ENCODE measurements at places on chromosomes 1 and 21.

DNA sequence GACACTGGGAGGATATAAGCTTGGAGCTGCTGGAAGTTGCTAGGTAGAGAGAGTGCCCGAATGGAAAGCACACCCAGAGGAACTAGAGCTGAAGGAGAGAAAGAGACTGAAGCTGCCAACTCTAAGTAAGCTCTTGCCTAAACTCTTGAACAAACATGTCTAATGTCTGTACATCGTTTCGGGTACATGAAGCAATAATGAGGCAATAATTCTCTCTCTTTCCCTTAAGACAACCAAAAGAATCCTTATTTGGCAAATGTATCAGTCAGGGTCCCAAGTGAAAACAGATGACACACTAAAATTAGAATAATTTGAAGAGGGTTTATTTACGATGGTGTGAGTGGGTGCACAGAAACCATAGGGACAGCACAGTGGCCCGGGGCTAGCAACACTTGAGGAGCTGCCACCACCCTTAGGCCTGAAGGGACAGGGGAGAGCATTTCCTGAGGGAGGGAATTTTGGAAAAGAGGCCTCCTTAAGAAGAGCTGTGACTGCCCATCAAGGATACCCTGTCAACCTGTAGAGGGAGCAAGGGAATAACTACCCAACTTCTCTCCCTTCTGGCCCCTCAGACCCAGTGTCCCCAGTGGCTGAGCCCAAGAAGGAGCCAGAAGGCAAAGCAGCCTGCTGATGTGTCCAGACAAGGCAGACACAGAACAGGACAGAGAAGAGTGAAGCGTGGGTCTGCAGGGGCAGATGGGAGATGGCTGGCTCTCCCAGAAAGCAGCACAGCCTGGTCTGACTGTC, 36.1 kb upstream of the KHDRBS1 start:
- no peaks in the 10 kb centered on the region for H3K36me3 ChIP-seq
- no peak overlapping the region for H3K4me3 ChIP-seq

- no peak overlapping the region for H3K4me3 ChIP-seq
- no peaks in the 10 kb centered on the region for H3K36me3 ChIP-seq
- no peaks in the 10 kb centered on the region for H3K4me1 ChIP-seq
- no peak overlapping the region for H3K27ac ChIP-seq
- no peak for ATAC-seq
Measured at GRCh38 chr1:206516728-206516990, 9.3 kb downstream of the RASSF5 start.

DNA sequence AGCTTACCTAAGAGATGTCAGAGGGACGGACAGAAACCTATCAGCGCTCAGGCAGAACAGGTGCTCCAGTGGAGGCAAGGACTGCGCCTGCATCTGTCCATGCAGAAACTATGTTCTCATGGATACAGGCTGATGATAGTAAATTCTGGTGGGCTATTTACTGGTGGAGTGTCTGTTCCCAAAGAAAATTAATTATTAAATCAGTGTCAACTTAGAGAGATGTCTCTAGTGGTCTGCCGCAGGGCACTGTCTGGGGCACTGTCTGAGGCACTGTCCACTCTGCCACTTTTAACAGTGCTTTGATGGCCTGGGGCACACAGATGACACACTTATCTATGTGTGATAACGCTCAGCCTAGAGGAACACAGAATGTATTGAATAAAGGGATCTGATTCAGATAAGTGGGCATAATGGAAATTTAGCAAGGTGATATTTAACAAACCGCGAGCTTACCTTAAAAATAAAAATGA, 148.1 kb downstream of the RGS7 start:
- H3K4me3 ChIP-seq, result no peak overlapping the region
- ATAC-seq, result no peak
- no peaks in the 10 kb centered on the region for H3K4me1 ChIP-seq
- no peaks in the 10 kb centered on the region for H3K36me3 ChIP-seq

DNA sequence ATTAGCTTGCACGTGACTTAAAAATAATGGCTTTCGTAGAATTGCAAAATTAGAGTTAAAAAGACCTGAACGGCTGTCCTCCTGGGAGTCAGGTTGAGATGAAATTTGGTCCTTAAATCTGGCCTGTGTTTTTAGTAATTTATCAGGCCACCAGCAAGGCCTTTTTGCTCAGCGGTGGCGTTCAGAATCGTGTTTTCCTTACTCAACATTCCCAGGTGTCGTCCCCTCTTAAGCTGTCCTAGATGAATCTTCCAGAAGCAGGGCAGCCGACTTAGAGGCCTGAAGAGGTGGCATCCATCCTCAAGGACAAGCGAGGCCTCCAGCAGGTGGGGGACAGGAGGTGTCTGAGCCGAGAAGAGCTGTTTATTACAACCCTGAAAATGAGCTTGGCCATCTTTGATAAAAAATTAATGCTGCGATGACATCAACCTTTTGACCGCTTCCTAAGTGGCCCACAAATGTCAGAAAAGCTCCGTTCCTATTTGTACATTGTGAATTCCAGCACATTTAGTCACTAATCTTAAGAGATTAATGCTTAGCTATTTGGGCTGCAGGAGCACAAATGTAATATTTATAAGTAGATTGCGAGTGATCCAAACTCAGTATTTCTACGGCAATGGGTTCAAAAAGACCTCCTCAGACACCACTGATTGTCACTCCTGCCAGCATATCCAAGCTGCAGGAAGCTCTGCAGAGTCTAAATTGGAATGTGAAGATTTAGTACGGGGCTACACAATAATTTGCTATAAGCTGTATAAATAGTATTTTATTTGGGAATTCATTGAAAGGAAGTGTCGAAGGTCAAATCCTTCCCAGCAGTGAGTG, 344.1 kb upstream of the VAMP3 start:
- peaks cover 3% of the 10 kb centered on the region for H3K27me3 ChIP-seq
- ATAC-seq, result no peak
- H3K4me3 ChIP-seq, result no peak overlapping the region
- no peak overlapping the region for H3K27ac ChIP-seq
- no peaks in the 10 kb centered on the region for H3K4me1 ChIP-seq

GRCh38 chr1:184854036-184854435, 99.4 kb upstream of the EDEM3 start:
- ATAC-seq, result no peak
- H3K4me1 ChIP-seq, result peaks cover 12% of the 10 kb centered on the region
- no peaks in the 10 kb centered on the region for H3K27me3 ChIP-seq
- H3K27ac ChIP-seq, result no peak overlapping the region
- H3K36me3 ChIP-seq, result peaks cover 13% of the 10 kb centered on the region

DNA sequence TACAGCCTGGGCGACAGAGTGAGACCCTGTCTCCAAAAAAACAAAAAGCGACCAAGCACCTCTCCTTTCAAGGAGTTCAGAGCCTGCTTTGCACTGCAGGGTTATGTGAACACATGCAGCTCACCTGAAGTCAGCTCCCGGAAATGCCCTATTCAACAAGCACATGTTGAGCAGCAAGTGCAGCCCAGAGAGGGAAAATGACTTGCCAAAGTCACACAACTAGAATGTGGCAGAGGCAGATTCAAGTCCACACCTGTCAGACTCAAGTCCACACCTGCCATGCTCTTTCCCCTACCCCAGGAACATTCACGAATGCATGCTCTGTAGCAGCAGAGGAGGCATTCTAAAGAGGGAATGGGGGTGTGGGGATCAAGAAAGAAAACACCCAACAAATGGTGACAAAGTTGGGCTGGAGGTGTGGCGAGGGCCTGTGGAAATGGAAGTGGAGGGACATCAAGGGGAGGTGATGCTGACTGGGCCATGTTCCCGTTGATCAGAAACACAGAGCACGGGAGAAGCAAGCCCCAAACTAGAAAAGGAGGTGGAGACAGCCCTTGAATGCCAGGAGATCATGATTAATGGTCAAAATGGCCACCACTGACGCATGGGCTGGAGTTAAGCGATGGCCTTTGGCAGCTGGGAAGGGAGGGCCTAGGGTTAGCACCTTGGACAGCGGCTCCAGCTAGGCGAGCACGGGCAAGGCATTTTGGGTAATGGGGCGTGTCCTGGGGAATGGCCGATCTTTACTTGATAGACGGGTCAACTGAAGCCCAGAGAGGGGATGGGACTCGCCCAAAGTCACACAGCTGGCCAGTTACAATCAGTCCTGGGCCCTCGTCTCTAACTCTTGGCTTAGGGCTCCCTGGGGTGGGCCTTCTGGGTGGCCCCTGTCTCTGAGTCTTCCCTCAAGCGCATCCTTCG, 21.5 kb downstream of the RAP1GAP start:
- H3K4me1 ChIP-seq, result peaks cover 10% of the 10 kb centered on the region
- H3K27me3 ChIP-seq, result peaks cover 16% of the 10 kb centered on the region
- no peak overlapping the region for H3K27ac ChIP-seq

DNA sequence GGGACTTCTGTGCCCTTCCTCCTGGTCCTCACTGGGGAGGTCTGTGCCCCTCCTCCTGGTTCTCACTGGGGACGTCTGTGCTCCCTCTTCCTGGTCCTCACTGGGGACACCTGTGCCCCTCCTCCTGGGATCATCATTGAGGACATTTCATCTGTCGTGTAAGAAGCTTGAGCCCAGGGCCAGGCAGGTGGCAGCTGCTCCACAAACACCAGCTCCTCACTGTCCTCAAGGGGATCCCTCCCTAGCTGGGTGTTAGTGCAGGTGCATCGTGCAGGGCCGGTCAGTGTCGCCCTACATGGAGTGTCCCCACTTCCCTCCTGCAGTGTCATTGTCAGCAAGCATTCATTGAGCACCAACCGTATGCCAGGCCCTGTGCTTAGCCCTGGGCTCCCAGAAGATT, 312.7 kb downstream of the PTPRU start:
- H3K27ac ChIP-seq, result no peak overlapping the region
- ATAC-seq, result no peak
- H3K4me3 ChIP-seq, result no peak overlapping the region
- H3K36me3 ChIP-seq, result no peaks in the 10 kb centered on the region
- H3K4me1 ChIP-seq, result no peaks in the 10 kb centered on the region

DNA sequence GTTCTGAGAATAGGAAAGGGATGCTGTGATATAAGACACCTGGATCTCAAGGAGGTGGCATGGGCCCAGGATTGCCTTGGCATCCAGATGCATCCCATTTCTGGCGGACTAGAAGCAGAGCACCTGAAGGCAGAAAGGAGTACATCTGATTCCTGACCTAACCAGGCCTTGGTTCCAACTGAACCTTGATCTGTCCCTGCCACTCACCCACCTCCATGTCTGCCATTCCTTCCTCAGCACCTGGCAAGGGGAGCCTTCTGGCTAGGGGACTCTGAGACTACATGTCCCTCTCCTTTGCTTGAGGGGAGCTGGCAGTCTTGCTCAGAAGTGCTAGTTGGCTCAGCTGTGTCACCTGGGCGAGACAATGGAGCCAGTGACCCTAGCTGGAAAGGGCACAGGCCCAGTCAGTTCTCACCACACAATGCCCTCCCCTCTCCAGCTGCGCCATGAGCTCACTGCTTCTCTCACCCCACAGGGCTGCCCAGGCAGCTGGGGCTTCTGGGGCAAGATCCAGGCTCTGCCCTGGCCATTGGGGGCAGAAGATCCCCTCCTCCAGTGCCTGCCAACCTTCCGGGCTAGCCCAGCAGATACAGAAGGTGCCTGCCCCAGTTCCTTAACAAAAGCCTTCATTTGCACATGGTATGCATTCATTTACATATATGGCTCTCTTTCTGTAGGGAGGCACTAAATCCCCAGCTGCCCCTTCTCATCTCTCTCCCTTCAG, 2.9 kb downstream of the IGSF8 start:
- H3K4me1 ChIP-seq, result peaks cover 18% of the 10 kb centered on the region
- H3K27ac ChIP-seq, result peak overlapping the region; percentile 94
- H3K4me3 ChIP-seq, result peak overlapping the region; percentile 91
- no peaks in the 10 kb centered on the region for H3K27me3 ChIP-seq

DNA sequence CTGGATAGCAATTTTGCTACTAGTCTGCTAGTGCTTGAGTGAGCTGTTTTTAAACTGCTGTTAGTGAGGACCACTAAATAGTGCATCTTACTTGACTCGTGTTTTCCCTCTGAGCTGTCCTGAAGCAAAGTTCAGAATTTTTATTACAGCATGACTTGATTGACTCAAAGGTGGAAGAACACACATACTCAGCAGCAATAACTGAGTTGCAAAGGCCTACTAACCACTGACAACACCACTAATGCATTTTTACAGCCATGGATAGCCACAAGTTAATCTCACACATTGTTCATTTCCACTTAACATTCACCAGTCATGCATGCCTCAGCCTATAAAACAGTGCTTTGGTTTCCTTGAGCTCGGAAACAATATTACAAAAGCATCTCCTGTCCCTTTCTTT, 148.7 kb downstream of the RUNX1 start:
- H3K4me3 ChIP-seq, result peak overlapping the region; percentile 29
- no peaks in the 10 kb centered on the region for H3K36me3 ChIP-seq
- peak; percentile 74 for ATAC-seq
- no peaks in the 10 kb centered on the region for H3K27me3 ChIP-seq
- peaks cover 44% of the 10 kb centered on the region for H3K4me1 ChIP-seq
- H3K27ac ChIP-seq, result peak overlapping the region; percentile 65

- no peaks in the 10 kb centered on the region for H3K36me3 ChIP-seq
- no peak overlapping the region for H3K27ac ChIP-seq
- no peak for ATAC-seq
- H3K27me3 ChIP-seq, result peaks cover 31% of the 10 kb centered on the region
- H3K4me1 ChIP-seq, result no peaks in the 10 kb centered on the region
- no peak overlapping the region for H3K4me3 ChIP-seq
Measured at GRCh38 chr1:226510453-226510852, 38.1 kb upstream of the STUM start.

DNA sequence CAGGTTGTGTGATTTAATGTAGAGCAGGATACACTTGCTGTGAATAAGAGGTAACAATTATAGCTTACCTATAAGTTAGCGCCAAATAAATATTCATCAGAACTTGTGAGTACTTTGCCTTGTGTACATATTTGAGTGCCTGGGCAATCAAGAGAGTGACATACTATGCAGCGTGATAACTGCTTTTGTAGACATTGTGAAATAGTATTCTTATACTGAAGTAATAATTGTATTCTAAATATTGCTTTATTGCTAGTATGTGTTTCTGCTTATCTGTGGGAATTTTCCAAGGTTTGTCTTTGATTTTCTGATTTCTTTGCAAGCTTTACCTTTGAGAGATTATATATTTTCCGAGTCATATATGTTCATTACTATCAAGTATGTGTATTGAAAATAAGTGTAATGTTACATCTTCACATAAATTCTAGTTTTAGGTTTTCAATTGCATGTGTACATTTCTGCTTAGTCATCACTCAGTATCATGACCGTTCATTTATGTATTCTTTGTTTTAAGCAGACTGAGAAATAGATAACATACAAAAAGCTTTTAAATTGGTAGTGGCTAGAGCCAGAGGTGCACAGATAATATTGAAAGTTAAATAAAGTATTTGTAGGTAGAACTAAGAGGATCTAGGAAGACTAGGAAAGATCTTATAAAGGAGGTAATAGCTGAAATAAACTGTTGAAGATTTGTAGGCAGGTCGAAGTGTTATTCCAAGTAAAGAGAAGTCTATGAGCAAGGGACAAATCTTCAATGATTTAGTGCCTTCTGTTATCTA, 19.5 kb downstream of the USP25 start:
- peaks cover 25% of the 10 kb centered on the region for H3K4me1 ChIP-seq
- peak overlapping the region; percentile 39 for H3K27ac ChIP-seq
- ATAC-seq, result no peak
- no peaks in the 10 kb centered on the region for H3K27me3 ChIP-seq

DNA sequence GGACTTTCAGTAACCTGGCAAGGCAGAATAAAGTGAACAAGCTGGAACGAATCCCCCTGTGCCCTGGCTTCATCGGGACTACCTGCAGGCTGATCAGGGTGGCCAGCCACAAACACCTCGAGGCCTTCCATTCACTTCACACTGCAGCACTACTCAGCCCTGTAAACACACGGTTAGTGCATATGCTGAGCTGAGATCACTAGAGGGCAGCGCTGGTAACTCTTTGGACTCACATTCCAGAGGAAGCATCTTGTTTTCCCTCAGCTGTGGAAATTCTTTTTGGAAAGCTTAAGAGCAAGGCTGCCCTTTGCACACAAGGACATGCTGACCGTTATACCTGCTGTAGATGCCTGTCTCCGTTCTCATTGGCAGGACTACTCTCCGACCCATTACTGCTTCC, 32.1 kb downstream of the PCSK9 start:
- H3K36me3 ChIP-seq, result peaks cover 100% of the 10 kb centered on the region
- H3K4me1 ChIP-seq, result peaks cover 5% of the 10 kb centered on the region
- no peak overlapping the region for H3K4me3 ChIP-seq
- no peaks in the 10 kb centered on the region for H3K27me3 ChIP-seq

Data from activated T-helper 17 cell treated with anti-CD3 and anti-CD28 coated beads, Interleukin-2, amount 50 U/mL, for 72 hours (primary cell).